ENCODE measurements at places on chromosomes 2 and 18.

DNA sequence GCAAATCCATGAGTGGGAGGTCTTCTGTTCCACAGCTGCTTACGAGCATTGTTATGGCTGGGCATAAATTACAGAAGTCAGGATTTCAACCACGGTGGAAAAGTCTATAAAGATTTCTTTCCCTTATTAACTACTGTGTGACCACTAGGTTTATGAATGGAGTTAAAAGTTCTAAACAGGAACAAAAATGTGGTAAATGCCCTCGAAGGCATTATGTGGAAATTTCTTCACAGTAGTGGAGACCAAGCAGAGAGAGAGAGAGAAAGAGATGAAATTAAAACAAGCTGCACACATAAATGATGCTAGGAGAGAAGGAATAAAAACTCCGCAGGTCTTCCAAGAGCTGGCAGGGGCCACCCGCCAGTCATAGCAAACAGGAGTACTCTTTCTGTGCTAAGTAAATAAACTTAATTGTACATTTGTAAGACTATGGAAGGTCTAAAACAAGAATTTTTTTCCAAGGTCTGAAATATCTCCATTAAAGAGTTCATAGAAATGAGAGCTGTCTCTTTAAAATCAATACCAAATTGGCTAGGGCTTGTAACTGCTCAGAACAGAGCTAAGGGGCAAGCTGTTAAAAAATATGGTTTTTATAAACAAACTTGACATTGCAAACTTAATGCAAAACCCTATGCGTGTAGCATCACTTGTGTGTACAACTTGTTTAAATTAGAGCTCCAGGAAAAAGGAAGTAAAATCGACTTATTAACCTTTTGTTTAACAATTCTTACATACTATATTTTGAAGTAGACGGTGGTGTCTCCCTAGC lies 438.2 kb downstream of the MEIS1 start:
- no peak for DNase-seq

DNA sequence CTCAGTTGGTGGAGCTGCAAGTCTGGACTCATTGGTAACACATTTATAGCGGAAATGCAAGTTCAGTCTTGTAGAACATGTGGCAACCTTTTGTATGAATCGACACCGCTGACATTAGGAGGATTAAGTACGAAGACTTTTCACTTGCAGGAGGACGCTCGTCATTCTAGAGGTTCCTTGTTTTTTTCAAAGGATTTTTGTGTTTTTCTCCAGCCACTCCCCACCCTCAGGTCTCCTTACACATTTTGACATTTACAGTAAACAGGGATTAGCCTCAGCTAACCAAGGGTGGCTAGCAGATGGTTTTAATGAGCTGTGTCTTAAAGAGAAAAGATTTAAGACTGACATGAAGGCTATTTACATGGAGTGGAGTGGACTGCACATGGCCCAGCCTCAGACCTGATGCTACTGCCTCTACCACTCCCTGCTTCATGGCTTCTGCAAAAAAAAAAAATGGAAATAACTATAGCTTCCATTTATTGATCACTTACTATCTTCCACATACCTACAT lies 173.8 kb downstream of the TRIB2 start:
- no peak for DNase-seq

DNA sequence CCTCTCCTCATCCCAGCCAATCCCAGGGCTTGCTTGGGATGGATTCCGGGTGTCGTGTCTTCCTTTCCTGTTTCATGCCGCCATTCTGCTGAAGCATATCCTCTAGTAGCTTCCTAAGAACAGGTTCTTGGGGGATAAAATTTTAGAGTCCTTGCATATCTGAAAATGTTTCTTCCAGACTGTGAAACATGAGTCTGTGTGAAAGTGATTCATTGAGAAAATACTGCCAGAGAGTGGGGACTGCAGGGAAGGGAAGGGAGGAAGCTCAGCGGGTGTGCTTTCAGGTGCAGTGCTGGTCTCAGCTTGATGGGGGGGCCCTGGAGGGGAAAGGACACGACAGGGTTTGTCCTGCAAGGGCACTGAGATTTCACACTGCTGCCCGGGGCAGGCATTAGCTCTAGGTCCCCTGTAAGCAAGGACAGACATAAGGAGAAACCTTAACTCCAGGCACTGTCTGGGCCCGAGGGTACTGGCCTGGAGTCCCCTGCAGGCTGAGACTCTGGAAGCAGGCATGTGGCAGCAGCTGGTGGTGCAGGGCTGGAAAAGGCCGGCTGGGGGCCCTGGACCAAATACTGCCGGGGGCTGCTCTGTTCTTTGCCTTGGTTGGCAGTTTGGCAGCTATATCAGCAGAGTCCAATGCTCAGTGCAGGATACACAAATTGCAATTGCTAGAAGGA lies 97.6 kb upstream of the HS6ST1 start:
- no peak for DNase-seq

DNA sequence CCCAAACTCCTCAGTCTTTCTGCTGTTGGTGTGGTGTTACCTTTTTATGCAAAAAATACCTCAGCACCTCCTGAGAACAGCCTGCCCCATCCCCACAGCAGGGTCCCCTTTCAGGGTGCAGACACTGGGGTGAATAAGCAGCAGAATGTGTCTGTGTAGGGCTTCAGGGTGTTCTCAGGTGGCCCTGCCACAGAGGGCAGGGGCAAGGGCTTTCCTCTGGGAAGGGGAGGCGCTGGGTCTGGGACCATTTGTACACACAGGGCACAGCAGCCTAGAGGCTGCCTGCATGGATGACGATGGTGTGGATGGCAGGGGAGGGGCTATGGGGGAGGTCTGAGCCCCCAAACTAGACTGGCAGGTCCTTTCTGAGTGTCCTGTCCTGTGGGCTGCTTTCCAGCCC lies 2.6 kb downstream of the HAAO start:
- DNase-seq = no peak

- DNase-seq = peak; percentile 77
These were observed 779 bp upstream of the LYPD6 start for GRCh38 chr2:149329489-149330126.

DNA sequence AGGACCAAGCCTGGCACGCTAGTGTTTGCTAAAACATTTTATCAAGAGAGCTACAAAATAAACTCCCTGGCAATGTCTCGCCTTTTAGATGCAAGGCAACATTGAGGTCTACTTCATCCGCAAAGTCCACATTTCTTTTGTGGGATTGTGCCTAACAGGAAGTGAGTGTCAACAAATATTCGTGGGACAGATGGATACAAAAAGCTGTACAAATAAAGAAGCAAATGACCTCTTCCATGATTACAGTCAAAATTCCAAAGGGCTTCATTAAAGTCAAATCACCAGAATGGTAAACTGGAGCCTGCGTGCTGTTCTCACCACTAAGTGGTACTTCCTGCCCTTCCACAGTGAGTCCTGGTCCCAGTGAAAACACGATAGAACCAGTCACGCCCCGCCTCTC lies 40.4 kb downstream of the L3MBTL4 start:
- peak; percentile 77 for DNase-seq

GRCh38 chr2:105712166-105712915 lies 32.4 kb upstream of the NCK2 start:
- no peak for DNase-seq

DNA sequence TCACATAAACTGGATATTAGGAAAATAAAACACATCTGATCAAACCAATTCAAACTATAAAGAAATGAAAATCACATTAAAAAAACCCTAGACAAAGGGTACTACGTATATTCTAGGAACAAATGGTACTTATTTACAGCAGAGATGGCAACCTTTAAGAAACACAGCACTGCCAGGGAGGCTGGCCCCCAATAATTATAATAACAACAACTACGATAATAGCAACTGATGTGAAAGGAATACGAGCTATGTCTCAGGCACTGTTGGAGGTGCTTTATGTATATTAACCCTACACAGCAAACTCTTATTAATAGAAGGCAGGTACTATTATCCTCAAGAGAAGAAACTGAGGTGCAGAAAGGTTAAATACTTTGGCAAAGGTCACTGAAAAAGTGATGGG lies 193.9 kb downstream of the NBAS start:
- no peak for DNase-seq

DNA sequence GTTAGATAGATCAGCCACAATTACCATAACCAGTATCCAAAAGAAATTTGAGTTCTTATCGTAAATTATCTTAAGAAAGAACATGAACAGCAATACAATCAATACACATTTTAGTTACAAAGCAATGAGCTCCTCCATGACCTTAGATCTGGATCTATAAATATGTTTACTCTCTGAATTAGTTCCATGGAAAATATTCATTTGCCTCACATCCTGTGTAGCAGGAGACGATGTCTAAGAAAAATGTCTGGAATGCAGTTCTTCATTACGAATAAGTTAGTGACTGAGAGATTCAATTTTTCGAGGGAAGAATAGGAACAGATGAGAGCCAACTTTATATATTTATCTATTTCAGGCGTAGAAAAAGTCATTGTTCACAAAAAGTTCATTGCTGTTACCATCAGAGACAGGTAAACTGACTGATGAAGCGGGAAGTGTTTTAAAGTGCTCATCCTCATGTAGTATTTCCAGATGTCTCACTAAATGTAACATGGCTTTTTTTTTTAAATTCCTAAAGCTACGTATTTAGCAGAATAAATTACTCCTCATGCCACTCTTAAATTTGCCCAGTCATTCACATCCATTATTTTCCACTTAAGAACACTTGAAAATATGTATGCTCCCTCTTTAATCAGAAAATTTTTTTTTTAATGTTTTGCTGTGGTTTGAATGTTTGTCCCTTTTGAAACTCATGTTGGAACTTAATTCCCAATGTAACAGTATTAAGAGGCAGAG lies 106.5 kb upstream of the SCN1A start:
- no peak for DNase-seq

GRCh38 chr2:164839914-164840457 lies 1.6 kb downstream of the COBLL1 start:
- DNase-seq = no peak

GRCh38 chr2:101706819-101707177 lies 9.3 kb downstream of the MAP4K4 start:
- no peak for DNase-seq

GRCh38 chr2:216692636-216693413 lies 2.5 kb downstream of the IGFBP5 start:
- DNase-seq = peak; percentile 92

DNA sequence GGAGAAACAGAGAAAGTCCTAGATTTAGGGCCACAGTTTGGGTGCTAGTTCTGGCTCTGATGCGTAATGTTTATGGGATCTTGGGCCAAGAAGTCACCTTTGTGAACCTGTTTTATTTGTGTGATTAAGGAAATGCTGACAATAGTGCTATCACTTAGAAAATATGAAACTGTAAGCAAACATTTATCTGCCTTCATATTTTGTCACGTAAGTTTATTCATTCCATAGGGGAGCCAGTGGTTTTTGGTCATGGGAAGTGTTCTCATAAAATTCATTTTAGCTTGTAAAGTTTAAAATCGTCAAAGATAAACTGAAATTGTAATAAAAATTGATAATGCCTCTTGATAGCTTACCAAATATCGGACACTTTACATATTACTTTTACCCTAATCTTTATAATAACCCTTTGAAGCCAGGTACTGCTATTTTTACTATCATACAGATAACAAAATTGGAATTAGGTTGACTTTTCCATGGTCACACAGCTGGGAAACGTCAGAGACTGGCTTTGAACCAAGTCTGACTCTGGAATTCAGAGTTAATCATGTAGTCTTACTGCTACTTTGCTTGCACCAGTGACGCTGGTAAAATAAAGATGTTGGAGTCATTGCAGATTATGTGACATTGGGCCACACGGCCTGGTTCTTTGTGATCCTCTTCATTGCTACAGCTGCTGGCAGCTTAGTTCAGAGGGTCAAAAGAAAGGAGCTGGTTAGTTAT lies 99.7 kb downstream of the ICA1L start:
- DNase-seq = no peak

DNA sequence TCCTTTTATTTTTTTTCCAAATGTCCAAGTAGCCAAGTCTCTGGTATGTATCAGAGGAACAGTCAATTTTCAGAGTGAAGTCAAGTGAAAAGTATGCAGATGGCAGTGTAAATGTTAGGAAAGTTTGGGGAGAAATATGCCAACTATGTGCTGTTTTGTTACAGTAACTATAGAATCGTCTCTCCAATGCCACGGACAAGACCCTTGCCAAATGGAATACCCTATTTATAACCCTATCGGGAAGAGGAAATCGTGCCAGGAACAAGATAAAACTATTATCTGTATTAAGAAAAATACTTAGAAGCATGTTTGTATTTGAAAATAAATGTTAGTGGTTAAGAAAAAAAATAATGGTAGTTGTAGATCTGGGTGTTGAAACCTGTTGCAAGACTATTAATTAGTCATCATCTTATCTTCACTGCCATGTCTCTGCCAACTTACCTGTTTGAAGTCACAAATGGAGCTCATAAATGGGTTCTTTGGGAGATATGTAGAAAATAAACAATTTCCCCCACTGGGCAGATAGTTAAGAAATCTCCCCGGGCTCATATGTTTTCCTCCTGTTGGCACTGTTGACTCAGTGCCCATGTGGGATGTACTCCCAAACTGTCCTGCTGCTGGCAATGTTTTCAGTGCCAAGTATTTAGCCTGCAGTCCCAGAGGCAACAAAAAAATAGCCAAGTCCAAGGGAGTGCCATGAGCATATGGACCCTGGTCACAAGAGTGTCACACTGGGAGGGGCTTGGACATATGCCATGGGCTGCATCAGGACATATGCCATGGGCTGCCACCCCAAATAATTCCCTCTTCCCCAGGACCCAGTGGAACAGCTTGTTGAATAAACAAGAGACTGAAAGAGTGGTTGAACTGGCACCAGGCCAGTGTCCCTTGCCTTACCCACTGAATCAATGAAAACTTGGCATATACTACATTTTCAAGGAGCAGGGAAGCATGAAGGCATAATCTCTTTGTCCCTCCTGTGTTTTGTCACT lies 366.9 kb downstream of the OSR1 start:
- peak; percentile 41 for DNase-seq

GRCh38 chr2:88832311-88832991 lies 141.0 kb downstream of the RPIA start:
- no peak for DNase-seq

- no peak for DNase-seq
These were observed 99.2 kb upstream of the VRK2 start for GRCh38 chr2:57947398-57947797.

GRCh38 chr2:169977530-169977929 lies 150.3 kb downstream of the UBR3 start:
- DNase-seq = no peak

GRCh38 chr2:205056151-205056561 lies 510.9 kb downstream of the PARD3B start:
- no peak for DNase-seq

GRCh38 chr2:156697906-156698305 lies 261.7 kb downstream of the GPD2 start:
- DNase-seq = no peak

Measured in NCI-H774 (cell line).